NCI-H1436 (cell line): ENCODE measurements at places on chromosomes 2 and 18.

DNA sequence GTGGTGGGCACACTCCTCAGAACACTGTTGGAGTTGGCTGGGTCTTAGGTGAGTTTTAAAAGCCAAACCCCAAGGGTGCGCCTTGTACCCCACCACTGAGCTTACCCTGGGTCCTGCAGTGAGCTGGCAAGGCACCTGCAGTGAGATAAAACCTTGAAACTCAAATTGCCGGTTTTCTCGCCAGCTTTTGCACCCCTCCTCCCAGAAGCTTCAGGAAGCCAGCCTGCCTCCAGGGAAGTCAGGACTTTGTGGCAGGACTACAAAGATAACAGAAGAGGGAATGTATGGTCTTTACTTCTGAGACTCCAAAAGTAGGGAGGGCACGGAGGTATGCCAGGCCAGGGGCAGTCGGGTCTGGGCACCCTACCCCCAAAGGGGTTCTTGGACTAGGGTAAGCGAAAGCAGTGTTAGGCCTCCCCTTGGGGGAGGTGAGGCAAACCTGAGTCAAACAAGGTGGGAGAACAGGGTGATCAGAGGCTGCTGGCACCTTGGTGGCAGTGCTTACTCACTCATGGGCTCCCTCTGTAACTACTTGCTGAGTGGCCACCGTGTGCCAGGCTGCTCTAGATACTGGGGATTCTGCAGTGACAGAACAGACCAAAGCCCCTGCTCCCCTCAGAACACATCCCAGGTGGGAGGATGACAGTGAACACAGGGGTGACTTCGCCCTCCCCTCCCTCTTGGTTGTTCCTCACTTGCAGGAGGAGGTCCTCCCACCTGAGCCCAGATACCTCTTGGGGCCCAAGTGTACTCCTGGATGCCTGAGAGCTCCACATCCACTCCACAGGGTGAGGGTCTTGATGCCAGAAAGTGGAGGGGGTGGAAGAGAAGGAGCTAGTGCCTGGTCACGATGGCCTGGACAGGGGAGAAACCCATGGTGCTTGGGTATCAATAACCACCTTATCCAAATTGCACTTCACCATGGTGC is 69.3 kb upstream of the RGPD5 start:
- no peak for DNase-seq

DNA sequence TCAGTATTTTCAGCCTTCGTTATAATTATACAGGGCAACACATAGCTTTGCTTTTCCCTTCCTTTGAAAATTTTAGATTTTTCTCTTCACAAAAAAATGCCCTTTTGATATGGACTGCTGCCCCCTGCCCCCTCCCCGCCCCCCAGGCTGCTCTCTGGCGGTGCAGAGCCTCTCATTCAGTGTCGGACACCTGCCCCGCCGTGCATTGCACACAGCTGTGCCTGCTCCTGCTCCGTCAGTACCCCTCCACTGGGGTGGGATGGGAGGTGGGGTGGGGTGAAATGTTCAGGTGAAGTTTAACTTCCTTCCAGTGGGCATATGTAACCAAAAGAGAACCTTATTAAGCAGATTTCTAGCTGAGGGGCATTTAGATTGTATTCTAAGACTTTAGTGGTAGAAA is 148.0 kb downstream of the CCDC85A start:
- DNase-seq: no peak

DNA sequence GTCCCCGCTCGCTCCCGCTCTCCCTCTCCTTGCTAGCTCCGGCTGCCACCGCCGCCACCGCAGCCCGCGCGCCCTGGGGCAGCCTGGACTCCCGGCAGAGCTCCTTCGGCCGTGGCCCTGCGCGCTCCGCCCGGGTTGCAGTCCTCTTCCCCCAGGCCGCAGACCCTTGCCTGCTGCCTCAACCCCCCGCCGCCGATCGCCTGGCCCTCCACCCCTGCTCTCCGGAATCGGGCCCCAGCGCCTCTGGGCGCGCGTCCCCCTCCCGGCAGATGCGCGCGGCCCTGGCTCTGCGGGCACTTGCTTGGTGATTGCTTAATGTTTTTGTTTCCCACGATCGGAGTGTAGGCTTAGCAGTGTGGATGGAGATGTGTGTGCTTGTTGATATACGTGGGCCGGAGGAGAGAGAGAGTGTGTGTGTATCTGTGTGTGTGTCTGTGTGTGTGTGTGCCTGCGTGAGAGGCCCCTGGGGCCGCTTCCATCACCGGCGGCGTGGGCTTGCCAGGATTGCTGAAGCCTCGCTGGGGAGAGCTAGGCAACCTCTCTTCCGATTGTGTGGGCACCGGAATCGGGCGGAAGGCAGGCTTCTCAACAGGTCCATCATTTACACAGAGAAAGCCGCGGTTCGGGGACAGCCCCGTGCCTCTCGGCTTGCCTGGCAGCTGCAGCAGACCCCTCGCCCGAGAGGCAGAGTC is 877 bp downstream of the INHBB start:
- DNase-seq: no peak

- DNase-seq: no peak
These were observed 794 bp upstream of the CHCHD5 start for GRCh38 chr2:112583497-112584133.

GRCh38 chr2:8598295-8599165 is 83.3 kb upstream of the ID2 start:
- DNase-seq: no peak

- DNase-seq: no peak
These were observed 59.6 kb upstream of the C2orf15 start for GRCh38 chr2:99081891-99082290.

GRCh38 chr2:232623768-232624765 is 9.3 kb upstream of the EFHD1 start:
- DNase-seq: no peak

- DNase-seq: no peak
These were observed 227.6 kb downstream of the SATB2 start for GRCh38 chr2:199230091-199230490.

DNA sequence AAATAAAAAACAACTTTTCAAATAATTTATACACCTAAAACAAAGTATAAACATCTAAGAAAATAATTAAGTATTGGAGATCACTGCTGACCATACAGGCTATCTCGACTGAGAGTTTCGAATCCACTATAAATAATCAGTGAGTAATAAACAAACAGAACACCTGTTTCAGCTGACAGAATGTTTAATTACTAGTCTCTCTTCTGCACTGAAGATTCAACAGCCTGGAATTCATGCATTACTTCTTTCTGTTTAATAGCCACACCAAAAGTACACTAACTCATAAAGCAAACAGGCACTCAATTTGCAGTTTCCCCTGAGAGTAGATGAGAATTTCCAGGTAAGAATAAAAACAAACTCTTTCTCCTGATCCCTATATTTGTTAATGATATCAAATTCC is 138.5 kb downstream of the RBMS1 start:
- no peak for DNase-seq

DNA sequence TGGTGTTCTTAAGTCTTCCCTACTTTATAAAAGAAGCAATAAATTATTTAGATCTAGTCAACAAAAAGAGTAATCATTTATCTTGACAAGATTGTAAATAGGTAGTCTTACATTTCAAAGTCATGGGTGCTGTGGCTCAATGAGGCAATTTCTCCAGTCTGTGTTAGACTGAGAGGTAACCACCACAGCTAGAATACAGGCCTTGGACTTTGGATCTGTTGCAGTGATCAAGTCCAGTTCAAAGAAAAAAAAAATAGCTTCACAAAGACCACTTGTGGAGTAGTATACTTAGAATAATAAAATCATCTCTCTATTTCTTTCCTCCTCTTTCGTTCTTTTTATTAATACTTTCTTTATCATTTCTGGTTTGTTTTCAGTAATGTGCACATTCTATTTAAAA is 93.1 kb upstream of the FSIP2 start:
- DNase-seq: no peak

GRCh38 chr18:36372903-36373311 is 75.4 kb downstream of the FHOD3 start:
- no peak for DNase-seq

DNA sequence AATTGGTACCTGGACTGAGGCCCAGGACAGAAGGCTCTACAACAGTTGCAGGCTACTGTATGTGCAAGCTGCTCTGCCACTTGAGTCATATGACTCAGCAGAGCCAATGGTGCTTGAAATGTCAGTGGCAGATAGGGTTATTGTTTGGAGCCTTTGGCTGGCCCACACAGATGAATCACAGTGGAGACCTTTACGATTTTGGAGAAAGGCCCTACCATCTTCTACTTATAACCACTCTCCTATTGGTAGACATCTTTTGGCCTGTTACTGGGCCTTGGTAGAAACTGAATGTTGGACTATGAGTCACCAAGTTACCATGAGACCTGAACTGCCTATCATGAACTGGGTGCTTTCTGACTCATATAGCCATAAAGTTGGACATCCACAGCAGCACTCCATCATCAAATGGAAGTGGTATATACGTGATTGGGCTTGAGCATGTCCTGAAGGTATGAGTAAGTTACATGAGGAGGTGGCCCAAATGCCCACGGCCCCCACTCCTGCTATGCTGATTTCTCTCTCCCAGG is 88.9 kb upstream of the NRXN1 start:
- DNase-seq: no peak

DNA sequence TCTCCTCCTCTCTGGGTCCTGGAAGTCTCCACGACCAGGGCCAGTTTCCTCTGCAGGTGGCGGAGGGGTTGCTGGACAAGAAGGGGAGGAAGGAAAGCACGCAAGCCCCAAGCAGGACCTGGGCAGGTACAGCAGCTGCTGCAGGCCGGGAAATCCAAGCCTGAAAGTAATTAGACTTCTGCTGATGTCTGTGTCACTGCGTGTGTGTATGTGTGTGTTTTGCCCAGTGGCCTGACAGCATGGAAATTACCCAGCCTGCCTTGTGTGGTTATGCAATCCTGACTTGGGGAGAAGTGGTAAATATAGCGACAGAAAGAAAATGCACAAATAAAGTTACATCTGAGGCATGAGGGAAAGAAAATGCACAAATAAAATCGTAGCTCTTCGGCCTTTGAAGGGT is 121.8 kb upstream of the ZBTB14 start:
- DNase-seq: no peak

DNA sequence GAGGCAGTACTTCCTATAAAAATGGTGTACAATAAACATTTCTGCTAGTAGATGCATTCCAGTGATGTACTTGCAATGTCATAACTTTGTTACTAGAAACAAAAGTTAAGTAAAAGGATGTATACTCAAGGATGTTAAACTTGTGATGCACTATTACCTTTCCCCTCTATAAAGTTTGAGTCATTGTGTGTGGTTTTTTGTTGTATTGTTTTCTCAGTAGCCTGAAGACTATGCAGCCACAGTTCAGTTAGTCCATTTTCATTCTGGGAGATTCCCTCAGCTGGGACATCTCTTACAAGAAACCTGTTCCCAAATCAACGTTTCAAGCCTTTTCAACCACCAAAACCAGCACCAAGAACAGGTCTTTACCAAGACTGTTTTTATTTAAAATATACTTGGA is 5.6 kb downstream of the ATP5MC3 start:
- no peak for DNase-seq

DNA sequence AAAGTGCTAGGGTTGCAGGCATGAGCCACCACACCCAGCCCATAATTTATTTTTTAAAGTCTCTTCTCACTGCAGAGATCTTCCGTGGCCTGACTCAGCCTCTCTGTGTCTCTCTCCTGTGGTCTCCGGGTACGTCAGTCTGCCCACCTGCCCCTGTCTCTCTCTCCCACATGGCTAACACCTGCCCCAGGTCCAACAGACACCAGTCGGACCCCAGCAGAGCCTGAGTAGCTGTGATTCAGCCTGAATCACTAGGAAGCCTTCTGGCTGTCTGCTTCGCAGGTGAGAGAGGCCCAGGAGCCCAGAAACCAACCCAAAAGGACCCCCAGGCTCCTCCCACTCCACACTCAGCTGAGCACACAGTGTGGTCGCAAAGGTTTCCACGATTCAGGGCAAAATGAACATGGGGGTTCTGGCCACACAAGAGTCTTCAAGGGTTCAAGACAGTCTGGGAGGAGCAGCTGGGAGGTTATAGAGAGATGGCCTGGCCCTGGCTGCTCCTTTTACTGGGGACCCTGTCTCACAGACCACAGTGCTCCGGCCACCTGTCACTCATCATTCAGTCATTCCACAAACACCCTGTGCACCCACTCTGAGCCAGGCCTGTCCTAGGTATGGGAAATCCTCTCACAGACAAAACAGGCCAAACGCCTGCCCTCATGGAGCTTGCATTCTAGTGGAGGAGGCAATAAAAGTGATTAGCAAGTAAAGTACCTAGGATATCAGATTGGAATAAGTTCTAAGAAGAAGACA is 8.6 kb downstream of the RUFY4 start:
- DNase-seq: no peak

DNA sequence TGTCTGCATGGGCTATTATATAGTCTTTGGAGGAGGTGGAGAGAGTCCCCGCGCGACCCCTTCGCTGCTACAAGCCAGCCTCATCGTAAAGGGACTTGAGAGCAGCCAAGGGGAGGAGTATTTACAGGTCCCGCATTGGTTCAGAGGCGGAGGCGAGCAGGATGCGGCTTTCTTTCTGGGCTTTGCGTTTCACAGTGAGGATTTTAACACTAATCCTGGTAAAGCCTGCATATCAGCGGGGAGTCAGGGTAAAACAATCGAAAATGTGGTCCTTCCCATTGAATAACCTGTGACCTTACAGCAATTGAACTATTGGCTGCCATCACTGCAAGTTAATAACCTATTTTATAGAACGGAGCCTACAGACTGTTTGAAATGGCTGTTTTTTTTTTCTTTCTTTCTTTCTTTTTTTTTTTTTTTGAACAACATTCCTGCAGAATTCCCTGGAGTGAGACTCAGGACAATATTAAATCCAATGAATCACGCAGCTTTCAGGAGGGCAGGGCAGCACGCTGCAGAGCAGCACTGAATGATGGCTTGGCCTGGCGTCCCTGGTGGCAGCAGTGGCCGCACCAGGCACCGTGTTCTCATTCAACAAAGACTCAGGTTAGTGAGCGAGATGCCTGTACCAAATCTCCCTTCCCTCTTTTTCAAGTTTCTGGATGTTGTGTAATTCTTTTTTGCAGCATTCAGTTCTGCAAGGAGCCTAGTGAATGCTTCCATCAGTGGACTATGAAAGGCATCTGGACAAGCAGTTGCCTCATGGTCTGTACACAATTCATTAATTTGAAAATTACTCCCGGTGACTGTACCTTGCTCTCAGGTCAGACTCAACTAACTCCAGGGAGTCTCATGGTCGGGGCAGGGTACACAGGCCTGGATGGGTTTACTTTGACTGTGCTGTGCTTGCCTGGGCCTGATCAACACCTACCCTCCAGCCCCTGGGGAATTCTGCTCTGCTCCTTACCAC is 19.8 kb downstream of the SMIM21 start:
- no peak for DNase-seq
